ENCODE measurements at places on chromosomes 7 and 10. TPM values are rescaled to one million over a fixed set of nuclear protein-coding genes. Genes with fewer than 3 reads are reported as not detected.
A peak's percentile ranks its signal among the peaks of the same experiment; 100 is the strongest.

The VPS37D gene
- total RNA-seq = 13.2 TPM

The DBF4 gene
- total RNA-seq = 8.8 TPM

The SPDYE8 gene
- not detected for total RNA-seq

The GNGT1 gene
- 0.35 TPM for total RNA-seq

The SAMD9L gene
- 14.9 TPM for total RNA-seq

The MYO1G gene
- 14.3 TPM for total RNA-seq

The PSTK gene
- total RNA-seq = 4.3 TPM

The SPDYE16 gene
- total RNA-seq = 0.31 TPM

The PPP1R17 gene
- total RNA-seq = not detected

DNA sequence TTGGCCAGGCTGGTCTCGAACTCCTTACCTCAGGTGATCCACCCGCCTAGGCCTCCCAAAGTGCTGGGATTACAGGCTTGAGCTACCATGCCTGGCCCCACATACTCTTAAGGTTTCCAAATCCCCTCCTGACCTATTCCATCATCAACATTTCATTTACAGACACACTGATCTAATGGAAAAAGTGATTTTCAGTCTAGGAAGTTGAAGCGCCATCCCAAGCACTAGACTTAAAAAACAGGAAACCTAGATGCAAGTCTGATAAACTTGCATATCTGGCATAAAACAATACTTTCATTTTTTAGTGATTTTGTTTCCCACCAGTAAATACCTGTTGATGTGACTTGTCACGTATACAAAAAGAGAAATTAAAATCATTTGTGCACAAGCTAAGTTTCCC lies 44.0 kb downstream of the DNMBP start:
- DNase-seq = no peak

DNA sequence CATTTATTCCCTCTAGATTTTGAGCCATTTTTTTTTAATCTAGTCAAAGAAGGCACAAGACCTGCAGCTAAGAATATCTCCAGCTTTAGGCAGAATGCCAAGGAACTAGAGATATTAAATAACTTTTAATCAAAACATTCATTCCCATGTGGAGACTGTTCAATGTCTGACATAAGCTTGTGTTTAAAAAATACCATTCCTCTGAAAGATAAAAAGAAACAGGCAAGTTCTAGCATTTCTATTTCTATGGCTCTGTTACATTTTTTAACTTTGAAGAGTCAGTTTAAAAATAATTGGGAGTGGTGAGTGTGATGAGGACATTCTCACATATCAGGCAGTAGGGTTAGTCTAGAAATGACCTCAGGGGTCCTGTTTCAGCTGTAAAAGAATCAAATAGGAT lies 48.0 kb downstream of the RHOBTB1 start:
- no peak for DNase-seq

GRCh38 chr10:28139138-28139537 lies 140.3 kb upstream of the ODAD2 start:
- DNase-seq = no peak

GRCh38 chr10:4511509-4511908 lies 314.5 kb upstream of the AKR1E2 start:
- DNase-seq = no peak

GRCh38 chr10:78879621-78880020 lies 189.1 kb upstream of the ZMIZ1 start:
- no peak for DNase-seq

GRCh38 chr7:11177793-11178192 lies 204.1 kb downstream of the PHF14 start:
- no peak for DNase-seq

DNA sequence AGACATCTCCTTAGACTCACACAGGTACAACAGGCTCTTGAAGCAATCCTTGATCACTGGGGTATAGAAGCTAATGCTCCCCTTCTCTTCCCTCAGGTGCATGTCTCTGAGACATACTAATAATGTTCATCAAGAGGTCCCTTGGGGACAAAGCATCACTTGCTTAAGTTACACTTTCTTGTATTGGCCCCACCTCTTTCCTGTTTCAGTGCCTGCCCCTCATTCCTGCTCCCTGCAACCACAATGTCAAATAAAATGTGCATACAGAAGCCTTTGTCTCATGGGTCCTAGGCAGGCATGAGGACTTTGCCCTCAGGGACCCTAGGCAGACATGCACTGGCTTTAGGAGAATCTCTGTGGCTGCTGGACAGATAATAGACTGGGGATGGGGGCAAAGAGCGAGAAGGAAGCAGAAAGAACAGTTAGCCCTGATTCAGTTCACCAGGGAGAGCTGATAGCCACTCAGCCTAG lies 175.0 kb upstream of the NPY start:
- no peak for DNase-seq

DNA sequence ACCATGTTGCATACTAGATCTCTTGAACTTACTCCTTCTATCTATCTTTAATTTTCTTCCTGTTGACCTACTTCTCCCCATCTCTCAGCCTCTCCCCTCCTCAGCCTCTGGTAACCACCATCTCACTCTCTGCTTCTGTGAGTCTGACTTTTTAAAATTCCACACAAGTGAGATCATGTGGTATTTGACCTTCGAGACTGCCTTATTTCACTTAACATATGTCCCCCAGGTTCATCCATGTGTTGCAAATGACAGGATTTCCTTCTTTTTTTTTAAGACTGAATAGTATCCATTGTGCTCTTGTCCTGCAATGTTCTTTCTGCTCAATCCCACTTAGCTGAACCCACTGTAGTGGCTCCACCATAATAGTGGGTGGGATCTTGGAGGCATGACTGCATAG lies 51.4 kb upstream of the DNAJC1 start:
- peak; percentile 16 for DNase-seq

GRCh38 chr7:115249080-115249479 lies 327.2 kb downstream of the MDFIC start:
- DNase-seq = no peak

GRCh38 chr7:109950256-109950655 lies 1140.7 kb upstream of the LRRN3 start:
- DNase-seq = no peak

DNA sequence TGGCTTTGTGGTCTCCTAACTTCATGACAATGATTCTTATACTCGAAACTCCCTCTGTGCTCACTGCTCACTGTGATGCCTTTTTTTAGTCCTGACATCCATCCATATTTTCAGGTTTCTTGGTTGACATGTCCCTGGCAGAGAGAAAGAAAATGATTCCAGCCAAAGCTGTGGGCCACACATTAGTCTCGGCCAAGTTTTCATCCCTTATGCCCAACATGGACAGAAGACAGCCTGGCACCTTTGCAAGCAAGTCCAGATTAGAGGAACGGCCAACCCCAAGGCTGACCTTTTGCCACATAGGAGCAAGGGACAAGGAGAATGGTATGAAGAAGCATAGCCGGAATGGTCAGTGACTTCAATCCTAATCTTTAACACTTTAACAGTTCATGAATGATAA lies 8.7 kb upstream of the OPALIN start:
- no peak for DNase-seq

DNA sequence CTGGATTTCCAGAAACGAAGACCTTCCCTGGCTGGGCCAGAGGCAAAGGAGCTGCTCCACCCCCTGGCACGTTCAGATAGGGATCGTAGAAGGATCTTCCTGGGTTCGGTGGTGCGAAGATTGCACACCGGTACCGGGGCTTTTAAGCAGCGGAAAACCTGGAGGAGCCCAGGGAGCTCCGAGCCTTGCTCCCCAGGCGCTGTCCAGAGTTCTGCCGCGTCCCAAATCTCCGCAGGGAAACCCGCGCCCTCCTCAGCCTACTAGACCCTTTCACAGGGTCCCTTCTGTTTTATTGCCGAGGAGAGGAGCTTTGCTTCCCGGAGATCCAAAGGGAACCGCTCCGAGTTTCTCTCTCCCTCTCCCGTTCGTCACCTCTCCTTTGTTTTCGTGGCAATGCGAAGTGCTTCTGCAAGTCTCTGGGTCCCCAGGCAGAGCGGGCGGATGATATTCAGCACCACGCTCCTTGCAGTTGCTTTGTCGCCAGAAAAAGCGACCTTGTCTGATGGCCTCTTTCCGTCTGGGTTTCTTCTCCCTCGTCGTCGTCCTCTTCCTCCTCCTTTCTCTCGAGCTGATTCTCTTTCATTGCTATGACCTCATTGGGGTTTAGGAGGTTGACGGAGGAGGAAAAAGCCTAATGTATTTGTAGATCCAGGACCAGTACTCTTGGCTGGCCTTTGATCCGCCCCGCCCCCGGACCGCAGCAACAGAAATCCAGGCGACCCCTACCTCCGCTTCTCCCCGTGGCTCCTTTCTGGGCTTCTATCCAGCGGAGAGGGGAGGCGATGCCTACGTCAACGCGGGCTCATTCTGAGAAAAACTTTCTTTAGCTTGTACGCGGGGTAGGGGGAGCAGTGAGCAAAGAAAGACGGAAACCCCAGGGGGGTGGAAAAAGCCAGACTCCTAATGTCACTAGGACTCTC lies at the start of gene TMEM196:
Gene TMEM196 (minus strand): TSS at position 777 of the 920 bp plus-strand sequence. CDS start 921 bp downstream, outside the sequence.
- peak; percentile 71 for DNase-seq

- DNase-seq = peak; percentile 73
Measured at GRCh38 chr7:47502240-47502877, 79.6 kb downstream of the TNS3 start.

- DNase-seq = no peak
Measured at GRCh38 chr7:130996833-130997231, 262.8 kb upstream of the KLF14 start.
